Activated CD4-positive, CD25-positive, alpha-beta regulatory T cell treated with anti-CD3 and anti-CD28 coated beads, Interleukin-2, amount 50 U/mL, for 24 hours (primary cell): ENCODE measurements at places on chromosomes 11 and 22.
A peak's percentile ranks its signal among the peaks of the same experiment; 100 is the strongest.

DNA sequence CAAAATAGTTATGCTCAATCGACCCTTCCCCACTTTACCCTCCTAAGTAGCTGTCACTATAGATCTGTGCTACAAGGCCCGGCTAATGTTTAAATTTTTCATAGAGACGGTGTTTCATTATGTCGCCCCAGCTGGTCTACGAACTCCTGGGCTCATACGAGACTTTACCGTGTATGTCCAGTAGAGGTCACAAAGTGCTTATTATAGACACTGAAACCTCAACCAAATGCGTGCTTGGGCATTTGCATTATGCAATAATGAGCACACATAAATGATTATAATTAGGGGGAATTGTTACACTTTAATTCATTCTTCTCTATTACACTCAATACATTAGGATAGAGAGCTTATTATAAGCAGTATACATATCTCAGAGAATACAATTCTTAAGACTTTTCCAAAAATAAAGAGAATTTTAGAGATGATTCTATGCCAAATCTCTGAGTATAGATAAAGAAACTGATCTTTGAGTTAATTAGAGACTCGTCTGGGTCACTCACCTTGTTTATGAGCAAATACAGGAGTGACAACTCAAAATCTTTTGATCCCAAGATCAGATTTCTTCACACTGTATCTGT, 12.5 kb upstream of the MRPL16 start:
- ATAC-seq, result peak; percentile 21

DNA sequence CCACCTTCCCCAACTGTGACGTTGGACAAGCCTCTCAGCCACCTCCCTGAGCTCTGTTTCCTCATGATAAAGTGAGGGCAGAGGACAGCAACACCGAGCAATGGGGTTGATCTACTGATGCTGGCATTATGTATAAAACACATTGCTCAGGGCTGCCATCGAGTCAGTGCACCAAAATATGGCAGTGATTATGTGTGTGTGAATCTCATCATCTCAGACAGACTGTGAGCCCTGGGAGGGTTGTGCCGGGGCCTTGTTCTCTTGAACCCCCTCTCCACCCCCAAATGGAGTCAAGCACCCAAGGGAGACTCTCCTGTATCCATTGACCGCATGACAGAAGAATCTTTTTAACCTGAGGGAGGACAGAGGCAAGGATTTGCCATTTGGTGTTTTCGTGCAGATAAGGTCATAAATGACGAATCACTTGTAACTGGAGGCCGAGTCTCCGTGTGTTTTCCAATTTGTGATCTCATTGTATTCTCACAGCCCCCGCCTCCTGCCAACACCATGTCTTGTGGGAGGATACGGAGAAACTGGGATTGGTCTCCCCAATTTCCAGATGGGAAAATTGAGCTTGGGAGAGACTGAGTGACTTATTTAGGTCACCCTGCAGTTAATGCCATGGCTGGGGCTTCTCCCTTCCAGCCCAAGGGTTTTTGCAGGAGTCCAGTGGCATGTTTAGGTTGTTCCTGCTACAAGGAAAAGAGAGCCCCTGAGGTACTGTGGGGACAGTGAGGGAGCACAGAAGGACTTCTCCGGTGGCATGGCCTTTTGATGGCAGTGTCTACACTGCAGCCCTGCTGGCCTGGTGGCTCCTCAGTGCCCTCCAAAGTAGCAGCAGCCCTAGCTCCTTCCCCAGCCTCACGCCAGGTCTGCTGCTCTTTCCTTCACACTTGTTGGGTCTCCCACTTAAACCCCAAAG, 52.4 kb downstream of the CHRDL2 start:
- ATAC-seq, result no peak

GRCh38 chr11:33690290-33691065, 10.1 kb downstream of the C11orf91 start:
- ATAC-seq, result peak; percentile 29

DNA sequence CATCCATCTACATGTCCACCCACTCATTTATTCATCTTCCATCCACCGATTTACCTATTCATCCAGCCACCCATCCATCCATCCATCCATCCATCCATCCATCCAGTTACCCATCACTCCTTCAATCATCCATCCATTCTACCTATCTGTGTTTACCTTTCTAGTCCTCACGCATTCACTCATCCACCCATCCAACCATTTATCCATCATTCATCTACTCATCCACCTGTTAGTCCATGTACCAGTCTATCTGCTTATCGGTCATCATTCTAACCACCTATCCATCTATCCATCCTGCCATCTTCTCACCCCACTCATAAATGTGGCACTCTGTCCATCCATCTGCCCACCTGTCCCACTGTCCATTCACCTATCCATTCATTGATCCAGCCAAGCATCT, 21.9 kb upstream of the MYEOV start:
- no peak for ATAC-seq

GRCh38 chr11:61892085-61892370, 683 bp upstream of the FADS3 start:
- ATAC-seq, result peak; percentile 47

GRCh38 chr22:27666272-27666997, 135.1 kb downstream of the MN1 start:
- no peak for ATAC-seq

DNA sequence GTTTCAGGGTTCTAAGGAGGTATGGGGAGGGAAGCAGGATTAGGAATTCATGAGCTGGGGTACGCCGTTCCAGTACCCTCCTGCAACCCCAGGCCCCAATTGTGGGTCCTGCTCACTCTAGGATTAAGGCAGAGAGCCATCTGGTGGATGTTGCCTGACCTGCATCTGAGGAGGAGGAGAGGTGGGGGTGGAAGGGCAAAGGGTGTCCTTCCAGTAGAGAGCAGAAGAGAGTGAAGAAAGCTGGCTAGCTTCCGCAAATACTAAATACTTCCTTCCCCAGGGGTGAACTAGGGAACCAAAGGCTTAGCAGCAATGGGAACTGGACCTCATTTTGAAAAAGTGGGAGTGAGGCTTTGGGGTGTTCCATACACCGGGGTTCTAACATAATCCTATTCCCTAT, 10.6 kb downstream of the LRRC51 start:
- ATAC-seq, result peak; percentile 76

DNA sequence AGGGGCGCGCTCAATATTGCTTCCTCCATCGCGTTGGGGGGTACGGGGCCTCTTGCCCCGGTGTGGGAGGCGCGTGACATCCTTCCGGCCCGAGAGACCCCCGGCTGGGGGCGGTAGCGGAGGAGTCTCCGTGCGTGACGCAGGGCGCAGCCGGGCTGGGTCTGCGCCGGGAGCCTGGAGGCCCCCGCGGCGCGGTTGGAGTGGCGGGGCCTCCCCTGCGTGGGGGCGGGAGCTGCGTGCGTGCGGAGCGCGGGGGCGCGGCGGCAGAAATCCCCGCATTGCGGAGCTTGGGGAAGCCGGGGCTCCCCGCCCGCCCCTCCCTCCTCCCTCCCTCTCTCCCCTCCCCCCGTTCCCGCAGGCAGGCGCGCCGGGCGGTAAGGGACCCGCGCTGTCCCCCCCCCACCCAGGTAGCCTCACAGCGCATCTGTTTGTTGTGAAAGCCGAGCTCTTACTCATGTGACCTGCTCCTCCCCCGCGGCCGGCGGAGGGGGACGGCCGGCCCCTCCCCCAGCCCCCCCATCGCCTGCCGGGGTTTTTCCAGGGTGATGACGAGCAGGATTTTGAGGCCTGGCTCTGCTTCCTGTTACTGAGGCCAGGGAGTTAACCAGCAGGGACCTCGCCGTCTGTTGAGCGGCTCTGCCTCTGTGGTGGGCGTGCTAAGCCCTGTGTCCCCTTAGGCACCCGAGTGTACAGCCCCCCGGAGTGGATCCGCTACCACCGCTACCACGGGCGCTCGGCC, 1.6 kb downstream of the PIM3 start:
- peak; percentile 39 for ATAC-seq

GRCh38 chr11:76788661-76789442, 5.7 kb downstream of the TSKU start:
- ATAC-seq, result no peak

DNA sequence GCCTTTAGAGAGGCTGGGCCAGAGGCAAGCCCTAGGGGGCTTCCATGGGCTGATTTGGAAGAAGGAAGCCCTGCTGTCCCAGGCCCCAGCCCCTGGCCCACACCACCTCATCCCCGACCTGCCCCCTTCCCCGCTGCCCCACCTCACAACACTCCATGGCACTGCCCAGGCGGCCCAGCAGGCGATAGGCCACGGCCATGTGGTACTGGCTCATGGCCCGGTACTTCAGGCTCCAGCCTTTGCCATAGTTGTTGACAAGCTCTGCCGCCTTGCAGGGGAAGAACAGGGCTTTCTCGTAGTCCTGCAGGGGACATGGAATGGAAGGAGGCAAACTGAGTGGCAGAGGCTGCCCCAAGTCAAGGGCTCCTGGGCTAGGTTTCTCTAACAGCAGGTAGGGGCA, 6.4 kb downstream of the RAPSN start:
- no peak for ATAC-seq

DNA sequence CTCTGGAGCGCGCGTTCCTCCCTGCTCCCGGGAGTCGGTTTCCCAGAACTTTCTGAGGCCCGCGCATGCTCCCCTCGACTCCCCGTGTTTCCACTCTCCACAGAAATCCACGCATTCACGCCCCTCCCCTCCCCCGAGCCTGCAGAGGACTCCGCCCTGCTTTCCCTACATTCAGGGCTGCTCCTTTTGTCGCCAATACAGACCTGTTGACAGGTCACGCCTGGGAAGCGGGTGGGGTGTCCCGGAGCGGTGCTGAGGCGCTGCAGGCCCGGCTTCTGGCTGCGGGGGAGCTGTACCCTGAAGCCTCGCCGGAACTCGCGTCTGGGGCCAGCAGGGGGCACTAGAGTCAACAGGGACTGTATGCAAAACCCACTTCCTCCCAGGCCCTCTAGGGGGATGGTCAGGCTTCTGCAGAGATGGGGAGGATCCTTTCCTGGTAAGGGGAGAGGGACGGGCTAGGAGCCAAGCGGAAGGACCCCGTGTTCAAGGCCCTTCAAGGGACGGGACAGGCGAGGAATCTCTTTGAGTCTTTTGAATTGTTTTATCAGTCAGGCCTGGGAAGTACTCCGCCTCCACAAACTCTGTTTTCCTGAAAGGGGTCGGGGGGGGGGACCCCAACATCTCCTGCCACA, at the start of gene PRAME:
Gene PRAME, minus strand, starts transcription at position 294 of the 632 bp plus-strand sequence. CDS start 2,433 bp downstream, outside the sequence.
- ATAC-seq, result peak; percentile 74

- no peak for ATAC-seq
These were observed 29.0 kb downstream of the NECTIN1 start for GRCh38 chr11:119700030-119700429.
